ENCODE measurements at places on chromosomes 1 and 21.

DNA sequence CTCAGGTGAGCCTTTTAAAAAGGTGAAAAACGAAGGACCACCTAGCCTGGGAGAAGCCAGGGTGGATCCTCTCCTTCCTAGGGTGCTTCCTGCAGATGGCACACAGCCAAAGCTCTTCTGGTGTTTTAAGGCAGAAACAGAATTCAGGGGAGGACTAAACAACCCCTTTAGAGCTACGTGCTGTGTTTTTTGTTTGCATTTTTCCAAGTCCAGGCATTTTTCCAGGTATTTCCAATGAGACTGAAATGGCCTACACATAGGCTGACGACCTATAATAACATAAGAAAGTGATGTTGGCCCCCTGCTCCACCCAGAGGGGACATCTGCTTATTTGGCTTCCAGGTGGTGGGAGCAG, 83.8 kb downstream of the CAPZB start:
- no peak for DNase-seq

- DNase-seq, result no peak
Measured at GRCh38 chr1:48027533-48027835, 30.3 kb upstream of the TRABD2B start.

DNA sequence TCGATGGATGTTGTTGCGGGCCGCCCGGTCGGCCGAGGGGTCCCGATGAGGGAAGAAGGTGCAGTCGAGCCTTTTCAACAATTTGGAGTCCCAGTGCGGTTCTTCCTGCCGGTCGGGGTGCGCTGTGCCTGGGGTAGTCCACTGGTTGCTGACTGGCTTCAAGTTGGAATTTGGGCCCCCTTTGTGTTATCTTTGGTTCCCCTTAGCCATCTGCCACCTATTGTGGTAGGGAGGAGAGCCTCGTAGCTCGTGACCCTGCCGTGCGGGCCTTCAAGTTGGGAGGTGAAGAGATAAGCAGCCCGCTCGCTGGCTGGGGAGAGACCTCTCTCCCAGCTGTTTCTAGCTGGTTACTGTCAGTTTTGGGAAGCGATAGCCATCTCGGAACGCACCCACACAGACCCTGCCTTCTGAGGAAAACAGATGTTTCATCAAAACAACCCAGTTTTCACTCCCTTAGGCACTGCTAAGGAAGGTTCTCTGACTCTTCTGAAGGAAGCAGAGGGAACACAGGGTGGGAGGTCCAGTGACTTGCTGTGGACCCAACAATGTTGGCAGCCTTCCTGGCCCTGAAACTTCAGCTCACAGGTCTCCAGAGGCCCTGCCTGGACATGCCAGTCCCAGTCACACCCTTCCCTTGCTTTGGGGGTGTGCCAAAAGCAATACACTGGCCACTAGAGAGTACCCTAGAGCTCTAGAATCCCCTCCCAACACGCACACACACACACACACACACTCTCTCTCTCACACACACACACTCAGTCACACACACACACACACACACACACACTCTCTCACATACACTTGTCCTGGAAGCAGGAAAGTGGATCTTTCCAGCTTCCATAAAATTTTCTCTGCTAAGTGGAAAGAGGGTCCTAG, 1.0 kb downstream of the BTG2 start:
- DNase-seq, result peak; percentile 17

- DNase-seq, result peak; percentile 40
Measured at GRCh38 chr1:6359216-6360116, 34.1 kb downstream of the ACOT7 start.

DNA sequence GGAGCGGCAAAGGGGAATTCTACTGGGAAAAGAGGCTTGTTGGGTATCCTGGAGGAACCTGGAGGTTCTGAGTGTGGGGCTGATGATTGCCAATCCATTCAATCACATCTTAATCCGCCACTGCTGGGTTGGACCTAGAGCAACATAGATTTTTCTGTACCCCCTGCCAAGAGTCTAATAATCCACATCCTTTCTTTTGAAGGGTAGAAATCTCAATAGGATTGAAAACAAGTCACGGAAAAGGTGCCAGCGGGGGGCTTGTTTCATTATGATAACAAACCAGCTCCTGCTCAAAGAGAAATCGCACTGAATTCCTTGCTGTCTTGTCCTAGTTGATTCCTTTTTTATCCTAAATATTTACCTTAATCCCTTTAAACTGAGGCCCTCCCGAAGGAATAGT, 528.5 kb downstream of the ADGRL2 start:
- DNase-seq, result no peak

- no peak for DNase-seq
Measured at GRCh38 chr1:206136241-206136640, 19.1 kb upstream of the AVPR1B start.

DNA sequence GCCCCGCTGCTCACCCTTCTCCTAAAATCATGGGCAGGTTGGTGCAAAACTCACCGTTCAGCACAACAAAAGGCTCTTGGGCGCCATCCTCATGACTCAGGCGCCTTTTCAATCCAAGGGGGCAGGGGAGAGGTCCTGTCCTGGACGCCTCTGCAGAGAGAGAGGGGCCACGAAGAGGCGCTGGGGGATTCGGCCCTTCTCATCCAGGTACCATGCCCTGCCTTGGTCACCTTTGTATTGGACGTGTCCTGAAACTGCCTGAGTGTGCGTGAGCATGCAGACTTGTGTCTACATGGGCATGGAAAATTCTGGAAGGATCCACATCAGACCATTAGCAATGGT, 53.5 kb downstream of the SLC37A1 start:
- DNase-seq, result no peak

- no peak for DNase-seq
Measured at GRCh38 chr1:152752225-152752624, 5.6 kb upstream of the KPRP start.

DNA sequence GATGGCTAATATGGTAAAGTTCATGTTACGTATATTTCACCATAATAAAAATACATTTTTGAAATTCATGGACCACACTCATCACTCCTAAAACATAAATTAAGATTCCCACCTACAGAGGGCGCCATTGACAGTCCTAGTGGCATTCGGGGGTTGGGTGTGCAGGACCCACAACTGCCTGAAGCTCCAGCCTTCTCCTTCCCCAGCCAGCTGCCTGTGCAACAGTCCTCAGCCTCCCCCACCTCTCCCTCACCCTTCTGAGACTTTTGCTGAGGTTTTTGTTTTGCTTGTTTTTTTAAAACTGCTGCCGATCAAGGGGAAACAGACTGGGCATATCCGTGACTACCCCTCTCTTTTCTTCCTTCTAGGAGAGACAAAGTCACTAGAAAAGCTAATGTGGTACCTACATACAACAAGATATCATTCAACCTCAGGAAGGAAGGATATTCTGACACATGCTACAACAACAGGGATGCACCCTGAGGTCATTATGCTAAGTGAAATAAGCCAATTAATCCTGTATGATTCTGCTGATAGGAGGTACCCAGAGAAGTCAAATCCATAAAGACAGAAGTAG, 9.2 kb upstream of the EVA1C start:
- DNase-seq, result peak; percentile 59

GRCh38 chr21:26067836-26068594, 102.6 kb downstream of the APP start:
- DNase-seq, result no peak

DNA sequence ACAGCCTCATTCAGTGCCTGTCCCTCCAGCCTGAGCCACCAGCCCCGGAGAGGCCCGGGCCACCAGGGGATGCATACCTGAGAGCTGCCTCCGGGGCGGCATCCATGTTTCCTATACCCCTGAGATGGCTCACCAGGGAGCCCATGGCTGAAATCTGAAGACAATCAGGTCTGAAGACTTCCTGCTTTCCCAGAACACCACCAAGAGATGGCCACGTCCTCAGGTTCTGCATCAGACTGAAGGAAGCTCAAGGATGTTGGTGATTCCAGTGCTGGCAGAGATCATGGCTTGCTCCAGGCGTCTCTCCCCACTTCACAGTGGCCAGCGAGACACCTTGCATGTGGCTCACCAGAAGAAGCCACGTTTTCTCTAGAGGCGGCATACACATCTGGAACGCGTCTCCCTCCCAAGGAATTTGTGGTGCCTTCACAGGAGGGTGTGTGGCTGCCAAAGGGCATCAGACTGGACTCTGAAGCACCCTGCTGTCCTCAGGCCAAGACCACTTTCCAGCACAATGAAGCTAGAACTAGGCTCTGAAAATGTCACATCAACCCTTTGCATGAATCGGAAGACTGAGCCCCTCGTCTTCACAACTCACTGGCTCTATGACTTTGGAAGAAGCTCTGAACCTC, 170.7 kb upstream of the IRF2BP2 start:
- no peak for DNase-seq

- DNase-seq, result no peak
Measured at GRCh38 chr1:116825720-116826438, 71.6 kb downstream of the CD2 start.

GRCh38 chr1:113388621-113389358, 1.5 kb upstream of the MAGI3 start:
- peak; percentile 4 for DNase-seq

- no peak for DNase-seq
Measured at GRCh38 chr21:46099476-46099875, 1.6 kb downstream of the COL6A2 start.

- no peak for DNase-seq
Measured at GRCh38 chr1:18149027-18149641, 41.5 kb downstream of the IGSF21 start.

GRCh38 chr1:162701286-162701685, 69.0 kb downstream of the DDR2 start:
- DNase-seq, result no peak

DNA sequence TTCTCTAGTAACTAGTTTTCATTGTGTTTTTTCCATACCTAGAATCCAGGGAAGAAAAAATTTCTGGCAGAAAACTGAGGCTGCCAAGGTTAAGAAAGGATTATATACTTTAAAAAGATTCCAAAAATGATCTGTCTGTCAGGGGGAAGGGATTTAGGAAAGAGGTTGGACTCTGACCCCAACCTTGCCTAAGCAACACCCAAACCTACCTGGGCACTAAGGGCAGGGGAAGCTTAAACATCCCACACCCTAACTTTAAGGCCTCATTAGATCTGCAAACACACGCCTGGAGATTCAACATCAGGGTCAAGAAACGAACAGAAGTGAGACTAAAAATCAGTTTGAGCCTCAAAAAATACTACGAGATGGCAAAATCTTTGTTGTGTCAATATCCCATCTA, 19.4 kb downstream of the KDM5B start:
- DNase-seq, result no peak

- DNase-seq, result no peak
Measured at GRCh38 chr1:13823126-13823880, 123.3 kb downstream of the PRDM2 start.

DNA sequence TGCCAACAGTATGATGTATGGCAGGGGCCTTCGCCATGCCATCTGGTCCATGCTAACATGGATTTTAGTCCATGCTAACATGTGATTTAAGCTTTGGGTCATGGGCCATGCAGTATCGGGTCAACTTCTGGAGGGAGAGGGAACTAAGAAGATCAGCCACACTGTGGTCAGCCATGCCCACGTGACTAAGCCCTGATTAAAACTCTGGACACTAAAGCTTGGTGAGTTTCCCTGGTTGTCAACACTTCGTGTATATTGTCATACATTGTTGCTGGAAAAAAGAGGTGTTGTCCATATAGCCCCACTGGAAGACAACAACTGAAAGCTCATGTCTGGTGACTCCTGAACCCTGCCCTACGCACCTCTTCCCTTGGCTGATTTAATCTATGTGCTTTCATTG, 90.5 kb downstream of the SUSD4 start:
- no peak for DNase-seq

DNA sequence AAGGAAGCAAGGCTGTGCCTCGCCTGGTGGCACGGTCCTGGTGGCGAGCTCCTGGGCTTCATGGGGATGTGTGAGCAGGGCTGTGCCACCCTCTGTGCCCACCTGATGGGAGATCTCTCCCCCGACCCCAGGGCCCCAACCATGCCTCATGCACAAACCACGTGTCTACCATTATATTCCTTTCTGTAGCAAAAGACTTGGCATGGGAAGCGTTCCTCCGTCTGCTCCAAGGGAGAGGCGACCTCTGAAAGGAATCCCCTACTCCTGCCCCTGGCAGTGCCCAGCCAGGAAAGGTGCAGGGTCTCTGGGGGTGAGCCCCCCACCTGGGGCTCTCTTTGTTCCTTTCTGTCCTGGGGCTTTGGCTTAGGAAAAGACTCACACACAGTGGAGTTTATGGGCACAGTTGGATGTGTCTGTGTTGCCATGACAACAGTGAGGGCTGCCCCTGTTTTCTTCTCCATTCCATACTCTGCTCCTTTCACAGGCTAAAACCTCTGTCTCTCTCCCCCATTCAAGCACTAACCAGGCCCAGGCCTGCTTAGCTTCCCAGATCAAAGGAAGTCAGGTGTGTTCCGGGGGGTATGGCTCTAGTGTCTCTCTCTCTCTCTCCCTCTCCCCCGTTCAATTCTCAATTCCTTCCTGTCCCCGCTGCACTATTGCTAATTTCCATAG, 21.4 kb upstream of the LRRN2 start:
- no peak for DNase-seq

DNA sequence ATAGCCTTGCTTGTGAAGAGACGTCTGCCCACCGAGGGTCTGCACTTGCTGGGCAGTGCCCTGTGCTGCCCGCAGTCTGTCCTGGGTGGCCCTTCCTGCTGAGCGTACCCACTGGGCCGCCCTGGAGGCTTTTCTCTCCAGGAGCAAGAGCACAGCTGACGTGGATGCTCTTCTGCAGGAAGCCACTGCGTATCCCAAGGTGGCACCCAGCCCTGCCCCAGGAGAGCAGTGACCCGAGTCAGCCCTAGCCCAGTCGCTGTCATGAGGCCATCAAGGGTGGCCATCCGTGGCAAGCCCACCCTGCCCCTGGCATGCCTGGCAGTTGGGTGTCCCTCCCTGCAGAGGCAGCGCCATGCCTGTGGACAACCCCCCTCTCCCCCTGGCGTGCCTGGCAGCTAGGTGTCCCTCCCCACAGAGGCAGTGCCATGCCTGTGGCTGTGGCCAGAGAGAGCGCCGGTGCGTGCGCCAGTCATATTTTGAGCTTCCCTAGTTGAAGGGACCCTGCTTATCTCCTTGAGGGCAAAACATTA, 51.3 kb upstream of the COL6A1 start:
- no peak for DNase-seq

DNA sequence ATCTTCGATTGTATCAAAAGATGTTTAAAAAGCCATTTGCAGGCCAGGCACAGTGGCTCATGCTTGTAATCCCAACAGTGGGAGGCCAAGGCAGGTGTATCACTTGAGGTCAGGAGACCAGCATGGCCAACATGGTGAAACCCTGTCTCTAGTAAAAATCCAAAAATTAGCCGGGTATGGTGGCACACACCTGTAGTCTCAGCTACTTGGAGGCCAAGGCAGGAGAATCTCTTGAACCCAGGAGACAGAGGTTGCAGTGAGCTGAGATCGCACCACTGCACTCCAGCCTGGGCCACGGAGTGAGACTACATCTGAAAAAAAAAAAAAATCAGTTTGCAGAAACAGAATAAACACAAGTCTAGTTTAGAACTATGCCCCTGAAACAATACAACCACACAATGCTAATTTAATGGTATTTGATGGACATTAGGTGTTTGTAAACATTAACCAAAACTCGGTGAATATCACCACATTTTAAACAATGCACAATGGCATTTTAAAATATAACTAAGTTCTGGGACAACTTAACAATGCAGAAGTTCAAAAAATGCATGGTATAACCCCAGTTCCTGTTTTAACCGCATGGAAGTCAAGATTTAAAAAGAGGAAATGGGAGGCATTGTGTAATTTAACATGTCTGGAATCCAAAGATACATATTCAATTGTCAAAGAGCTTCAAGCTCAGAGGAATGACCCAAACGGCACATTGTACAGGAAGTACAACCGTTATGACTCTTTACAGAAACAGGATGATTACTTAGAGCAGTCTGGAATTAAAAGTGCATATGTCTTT, 7.1 kb upstream of the PTTG1IP start:
- no peak for DNase-seq

GRCh38 chr1:41712695-41713094, 206.0 kb downstream of the HIVEP3 start:
- no peak for DNase-seq

- no peak for DNase-seq
Measured at GRCh38 chr1:186499571-186499970, 38.7 kb upstream of the PDC start.

Data from T-helper 2 cell (primary cell).